IMR-90 (cell line): ENCODE measurements at places on chromosomes 7 and 10. TPM values are rescaled to one million over a fixed set of nuclear protein-coding genes. Genes with fewer than 3 reads are reported as not detected.

- DNase-seq = no peak
These were observed 348.2 kb downstream of the PTPRN2 start for GRCh38 chr7:158239290-158239981.

GRCh38 chr10:49271346-49271745 lies 27.6 kb upstream of the C10orf71 start:
- DNase-seq = no peak

Gene BUD23
- 35.7 and 40.8 TPM in 2 replicates for total RNA-seq

- DNase-seq = no peak
These were observed at the start of gene CYP26C1 for GRCh38 chr10:93059975-93060886. TSS of gene CYP26C1 (plus strand) at chr10:93060798. CDS start at chr10:93061264, 466 bp downstream.

DNA sequence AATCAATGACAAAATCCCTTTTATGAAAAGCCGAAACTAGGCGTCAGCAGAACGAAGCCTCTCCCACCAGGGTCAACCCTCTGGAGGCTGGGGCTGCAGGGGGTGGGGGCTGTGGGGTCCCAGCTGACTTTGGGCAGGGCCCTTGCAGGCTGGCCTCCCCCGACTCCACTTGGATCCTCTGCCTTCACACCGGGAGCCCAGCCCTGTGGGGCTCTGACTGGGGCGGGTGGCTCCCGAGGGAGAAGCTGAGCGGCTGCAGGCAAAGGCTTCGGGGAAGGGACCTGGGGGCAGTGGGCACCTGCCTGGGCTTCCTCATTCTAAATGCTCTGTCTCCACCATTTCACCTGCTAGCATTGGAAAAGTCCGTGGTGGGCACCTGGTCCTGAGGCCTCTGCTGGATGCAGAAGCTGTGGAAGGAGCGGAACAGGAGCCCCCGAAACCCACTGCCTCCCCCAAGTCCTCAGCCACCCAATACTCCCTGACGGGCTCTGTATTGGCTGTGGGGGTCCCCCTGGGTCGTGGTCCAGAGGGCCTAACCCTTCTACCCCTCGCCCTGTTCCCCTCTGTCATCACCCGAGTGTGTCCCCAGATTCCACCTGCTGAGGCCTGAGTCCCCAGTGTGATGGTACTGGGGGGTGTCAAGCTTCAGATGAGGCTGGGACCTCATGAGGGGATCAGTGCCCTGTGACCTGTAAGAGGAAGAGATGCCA lies 108.6 kb downstream of the DNAJB6 start:
- DNase-seq = no peak

Gene GPR26
- total RNA-seq = not detected in 2 replicates

DNA sequence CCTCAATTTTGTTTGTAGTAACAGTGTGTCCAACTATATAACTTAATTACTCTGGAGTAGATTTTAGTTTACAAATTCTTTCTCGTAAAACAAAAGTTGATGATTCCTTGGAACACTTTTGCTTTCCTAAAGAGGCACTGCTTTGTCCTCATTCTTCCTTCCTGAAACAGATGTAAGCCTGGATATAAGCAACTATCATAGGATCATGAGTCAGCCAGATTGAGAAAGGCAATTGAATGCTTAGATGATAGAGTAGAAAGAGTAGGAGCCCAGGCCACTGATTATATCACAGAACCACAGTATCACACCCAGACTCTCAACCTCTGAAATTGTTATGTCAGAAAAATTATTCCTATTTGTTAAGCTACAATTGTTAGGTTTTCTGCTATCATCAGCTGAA lies 69.9 kb downstream of the TMEM106B start:
- peak; percentile 5 for DNase-seq

- DNase-seq = peak; percentile 5
These were observed 28.0 kb upstream of the MCU start for GRCh38 chr10:72663971-72664370.

DNA sequence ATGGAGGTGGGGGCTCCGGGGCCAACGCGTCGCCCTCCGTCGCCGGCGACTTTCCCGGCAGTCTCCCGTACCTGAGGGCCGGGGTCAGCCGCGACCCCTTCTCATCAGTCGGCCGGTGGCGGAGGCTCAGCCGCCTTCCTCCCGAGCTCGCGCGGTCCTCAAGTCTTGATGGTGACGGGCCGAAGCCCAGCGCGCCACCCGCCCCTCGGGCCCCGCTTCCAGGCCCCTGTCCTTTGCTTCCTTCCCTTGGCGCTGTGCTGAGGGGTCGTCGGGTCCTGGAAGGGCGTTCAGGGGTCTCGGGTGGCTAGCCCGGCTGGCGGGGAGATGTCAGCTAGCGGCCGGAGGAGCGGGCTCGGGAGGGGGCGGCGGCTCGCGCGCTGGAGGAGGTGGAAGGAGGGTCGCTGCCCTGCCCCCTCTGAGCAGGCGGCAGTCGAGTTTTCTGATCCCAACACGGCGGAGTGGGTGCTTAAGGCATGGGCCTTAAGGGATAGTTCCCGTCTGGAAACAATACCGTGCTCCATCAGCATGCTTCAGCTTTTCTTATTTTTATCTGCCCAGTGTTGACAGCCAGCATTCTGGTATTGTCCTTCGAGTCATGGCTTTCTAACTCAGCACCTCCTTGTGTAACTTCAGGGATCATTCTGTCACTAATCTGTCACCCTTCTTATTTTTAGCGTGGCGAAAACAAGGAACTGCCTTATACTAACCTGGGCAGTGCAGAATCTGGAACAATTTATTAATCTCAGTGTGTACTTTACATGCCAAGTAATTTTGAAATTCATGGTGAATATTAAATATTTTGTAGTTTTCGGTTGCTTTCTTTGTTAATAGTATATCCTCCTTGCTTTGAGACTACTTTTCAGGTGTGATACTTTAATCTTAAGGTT lies 748 bp downstream of the PHTF2 start:
- DNase-seq = peak; percentile 35

GRCh38 chr10:125316436-125316835 lies 156.1 kb upstream of the CTBP2 start:
- no peak for DNase-seq

GRCh38 chr10:3848775-3849635 lies 64.0 kb upstream of the KLF6 start:
- DNase-seq = peak; percentile 86

Gene SPDYE8
- not detected in 2 replicates for total RNA-seq

Gene C10orf67
- 0.18 and 0.28 TPM in 2 replicates for total RNA-seq
